Posterior cingulate gyrus (tissue), 11 donors: ENCODE measurements at places on chromosomes 12 and 14.
A peak's percentile ranks its signal among the peaks of the same experiment; 100 is the strongest.

DNA sequence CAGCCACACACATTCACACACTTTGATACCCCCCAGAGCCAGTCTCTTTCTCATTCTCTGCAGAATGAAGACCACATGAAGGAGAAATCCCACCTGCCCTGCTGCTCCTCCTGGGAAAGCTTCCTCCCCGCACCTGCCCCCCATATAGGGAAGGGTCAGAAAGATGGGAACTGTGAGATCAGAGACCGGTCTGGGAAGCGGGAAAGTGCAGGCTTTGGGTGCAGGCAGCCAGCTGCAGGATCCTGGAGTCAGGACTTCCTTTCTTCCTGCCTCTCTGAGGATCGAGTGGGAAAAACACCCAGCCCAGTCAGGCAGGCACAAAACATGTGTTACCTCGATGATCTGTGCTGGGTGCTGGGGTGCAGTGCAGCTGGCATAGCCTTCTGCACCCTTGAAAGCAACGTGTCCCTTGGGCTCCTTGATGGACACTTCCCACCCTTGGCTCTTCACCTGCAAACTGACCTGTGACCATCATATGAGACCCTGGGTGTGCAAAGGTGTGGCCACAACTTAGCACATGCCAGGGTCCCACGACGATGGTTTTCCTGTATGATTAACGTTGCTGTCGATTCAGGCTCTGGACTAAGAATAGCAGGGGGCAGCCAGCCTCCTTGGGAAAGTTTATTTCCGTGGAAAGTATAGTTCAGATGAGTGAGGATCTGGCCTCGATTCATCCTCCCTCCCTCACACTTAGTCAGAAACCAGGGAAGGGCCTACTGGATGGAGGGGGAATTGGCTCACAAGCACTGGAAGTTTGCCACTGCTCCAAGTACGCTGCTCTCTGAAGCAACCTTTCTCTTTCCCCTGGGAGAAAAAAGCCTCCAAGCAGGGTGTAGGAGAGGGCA lies 105.4 kb upstream of the MED13L start:
- DNase-seq, result no peak

DNA sequence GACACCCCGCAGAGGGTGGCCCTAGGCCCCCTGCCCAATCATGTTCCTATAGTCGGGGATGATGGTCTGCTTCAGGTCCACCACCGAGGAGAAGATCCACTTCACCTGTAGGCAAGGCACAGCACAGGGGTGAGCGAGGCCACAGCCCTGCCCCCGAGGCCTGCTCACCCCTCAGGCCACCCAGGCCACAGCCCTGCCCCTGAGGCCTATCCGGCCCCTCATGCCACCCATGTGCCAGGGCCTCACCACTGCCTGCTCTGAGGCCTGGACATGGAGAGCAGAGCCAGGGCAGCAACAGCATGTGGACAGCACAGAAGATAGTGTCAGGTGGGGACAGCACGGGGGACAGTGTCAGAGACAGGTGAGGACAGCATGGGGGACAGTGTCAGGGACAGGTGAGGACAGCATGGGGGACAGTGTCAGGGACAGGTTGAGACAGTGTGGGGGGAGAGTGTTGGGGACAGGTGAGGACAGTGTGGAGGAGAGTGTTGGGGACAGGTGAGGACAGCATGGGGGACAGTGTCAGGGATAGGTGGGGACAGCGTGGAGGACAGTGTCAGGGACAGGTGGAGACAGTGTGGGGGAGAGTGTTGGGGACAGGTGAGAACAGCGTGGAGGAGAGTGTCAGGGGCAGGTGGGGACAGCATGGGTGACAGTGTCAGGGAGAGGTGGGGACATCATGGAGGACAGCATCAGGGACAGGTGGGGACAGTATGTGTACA lies 239.7 kb downstream of the TMEM121 start:
- no peak for DNase-seq

GRCh38 chr14:74846968-74847665 lies 28.8 kb downstream of the PROX2 start:
- DNase-seq, result no peak

GRCh38 chr12:82593901-82594396 lies 92.8 kb upstream of the TMTC2 start:
- no peak for DNase-seq

- DNase-seq, result no peak
Observed at GRCh38 chr12:75874441-75874840, 157.1 kb downstream of the PHLDA1 start.

- DNase-seq, result no peak
Observed at GRCh38 chr14:58832095-58832521, 194.3 kb downstream of the DACT1 start.

- DNase-seq, result no peak
Observed at GRCh38 chr14:68393259-68393658, 399.6 kb downstream of the ZFP36L1 start.

DNA sequence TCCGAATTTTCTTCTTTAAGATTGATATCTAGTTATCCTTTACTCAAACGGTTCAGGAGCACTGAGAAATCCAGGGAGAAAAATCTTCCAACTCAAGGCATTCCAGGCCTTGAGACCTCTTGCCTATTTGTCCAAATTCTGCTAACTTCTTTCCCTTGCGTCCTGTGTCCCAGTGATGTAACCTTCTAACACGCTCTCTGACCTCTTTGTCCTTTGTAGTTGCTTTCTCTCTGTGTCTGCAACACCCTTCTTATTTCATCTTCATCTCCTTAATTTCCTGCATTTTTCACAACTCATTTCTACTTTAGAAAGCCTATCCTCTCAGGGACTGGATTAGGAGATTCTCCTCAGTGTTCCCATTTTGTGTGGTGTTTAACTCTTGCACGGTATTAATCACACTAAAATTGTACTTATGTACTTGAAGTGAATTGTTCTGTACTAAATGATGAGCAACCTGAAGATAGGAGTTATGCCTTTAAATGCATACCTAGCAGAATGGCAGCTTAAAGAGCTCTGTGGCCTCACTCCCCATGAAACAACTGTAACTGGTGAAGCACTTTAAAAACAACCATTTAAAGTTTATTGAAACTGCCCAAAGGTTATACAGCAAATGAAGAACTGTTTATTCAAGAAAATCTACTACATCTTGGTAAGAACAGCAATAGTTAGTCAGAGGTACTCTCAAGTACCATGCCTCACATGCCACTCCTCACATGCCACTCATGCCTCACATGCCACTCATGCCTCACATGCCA lies 7.4 kb upstream of the SNAPC1 start:
- DNase-seq, result no peak

DNA sequence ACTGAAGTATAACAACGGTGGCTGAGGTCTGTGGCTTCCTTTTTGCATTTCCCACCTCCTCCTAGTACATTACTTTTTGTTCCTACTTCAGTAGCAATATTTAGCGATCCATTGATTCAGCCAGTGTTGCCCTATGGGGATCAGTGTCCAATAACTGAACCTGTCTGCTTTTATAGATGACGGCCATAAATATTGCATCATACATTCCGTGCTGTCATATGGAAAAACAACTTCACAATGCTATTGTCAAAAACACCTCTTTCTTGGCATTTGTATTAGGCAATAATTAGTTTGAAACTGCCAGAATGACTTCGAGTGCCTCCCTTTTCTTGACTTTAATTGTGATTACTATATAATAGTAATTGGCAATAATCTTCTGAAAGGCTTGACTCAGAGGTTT lies 149.5 kb downstream of the PRIMA1 start:
- no peak for DNase-seq

GRCh38 chr12:130574402-130574801 lies 141.7 kb downstream of the RIMBP2 start:
- DNase-seq, result no peak

DNA sequence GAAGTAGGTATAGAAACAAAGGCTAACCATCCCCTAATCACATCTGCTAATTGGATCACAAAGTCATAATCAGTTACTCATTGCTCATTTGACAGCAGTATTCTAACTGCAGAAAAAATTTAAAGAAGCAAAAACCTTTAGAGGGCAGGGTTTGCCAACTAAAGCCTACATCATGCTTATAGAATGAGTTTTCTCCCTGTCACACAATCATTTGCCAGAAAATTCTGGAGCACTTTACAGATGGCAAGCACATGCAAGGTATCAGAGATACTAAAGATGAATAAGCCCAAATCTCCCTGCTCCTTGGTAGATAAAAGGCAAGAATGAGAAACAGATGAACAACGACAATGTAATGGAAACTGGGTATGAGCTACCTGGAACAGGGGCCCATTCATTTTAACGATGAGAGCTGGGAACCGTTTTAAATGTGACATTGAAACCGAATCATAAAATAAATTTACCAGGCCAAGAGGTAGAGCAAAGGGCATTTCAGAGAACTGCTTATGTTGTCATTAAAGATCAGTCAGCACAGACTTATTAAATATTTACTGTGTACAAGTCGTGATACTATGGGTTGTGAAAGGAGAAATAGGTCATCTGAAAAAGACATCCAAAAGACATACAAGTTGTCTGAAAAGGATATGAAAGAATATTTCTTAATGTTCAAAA lies 211.4 kb upstream of the ABCD2 start:
- DNase-seq, result no peak

- peak; percentile 94 for DNase-seq
Observed at GRCh38 chr14:51989293-51990234, at the start of gene RTRAF. Gene RTRAF, plus strand, starts transcription at chr14:51989546. Its CDS starts 94 bp downstream, at chr14:51989640.

DNA sequence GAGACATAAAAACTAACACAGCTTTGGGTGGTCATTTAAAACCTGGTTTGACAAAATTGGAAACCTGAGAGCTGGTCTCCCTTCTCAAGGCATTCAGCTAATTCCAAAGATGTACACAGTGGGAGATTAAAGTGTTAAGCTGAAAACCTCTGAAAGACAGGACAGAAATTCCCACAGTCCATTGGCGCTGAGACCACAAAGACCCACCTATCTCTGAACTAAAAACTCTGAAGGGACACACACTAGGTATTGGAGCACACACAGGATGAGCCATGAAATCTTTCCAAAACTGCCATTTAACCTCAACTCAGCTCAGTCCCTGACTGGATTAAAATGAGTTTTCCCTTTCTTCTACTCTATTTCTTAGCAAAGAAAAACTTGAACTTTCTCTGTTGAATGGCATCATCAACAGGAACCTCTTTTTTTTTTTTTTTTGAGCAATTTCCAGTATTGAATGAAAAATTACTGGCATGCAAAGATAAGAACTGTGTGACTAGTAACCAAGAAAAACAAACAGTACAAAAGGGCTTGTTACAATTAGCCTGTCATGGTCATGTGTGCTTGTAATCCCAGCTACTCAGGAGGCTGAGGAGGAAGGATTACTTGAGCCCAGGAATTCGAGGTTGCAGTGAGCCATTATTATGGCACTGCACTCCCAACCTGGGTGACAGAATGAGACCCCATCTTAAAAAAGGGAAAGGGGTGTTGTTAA lies 82.4 kb downstream of the IPO8 start:
- DNase-seq, result no peak

GRCh38 chr14:33634631-33635030 lies 316.2 kb downstream of the EGLN3 start:
- DNase-seq, result no peak

DNA sequence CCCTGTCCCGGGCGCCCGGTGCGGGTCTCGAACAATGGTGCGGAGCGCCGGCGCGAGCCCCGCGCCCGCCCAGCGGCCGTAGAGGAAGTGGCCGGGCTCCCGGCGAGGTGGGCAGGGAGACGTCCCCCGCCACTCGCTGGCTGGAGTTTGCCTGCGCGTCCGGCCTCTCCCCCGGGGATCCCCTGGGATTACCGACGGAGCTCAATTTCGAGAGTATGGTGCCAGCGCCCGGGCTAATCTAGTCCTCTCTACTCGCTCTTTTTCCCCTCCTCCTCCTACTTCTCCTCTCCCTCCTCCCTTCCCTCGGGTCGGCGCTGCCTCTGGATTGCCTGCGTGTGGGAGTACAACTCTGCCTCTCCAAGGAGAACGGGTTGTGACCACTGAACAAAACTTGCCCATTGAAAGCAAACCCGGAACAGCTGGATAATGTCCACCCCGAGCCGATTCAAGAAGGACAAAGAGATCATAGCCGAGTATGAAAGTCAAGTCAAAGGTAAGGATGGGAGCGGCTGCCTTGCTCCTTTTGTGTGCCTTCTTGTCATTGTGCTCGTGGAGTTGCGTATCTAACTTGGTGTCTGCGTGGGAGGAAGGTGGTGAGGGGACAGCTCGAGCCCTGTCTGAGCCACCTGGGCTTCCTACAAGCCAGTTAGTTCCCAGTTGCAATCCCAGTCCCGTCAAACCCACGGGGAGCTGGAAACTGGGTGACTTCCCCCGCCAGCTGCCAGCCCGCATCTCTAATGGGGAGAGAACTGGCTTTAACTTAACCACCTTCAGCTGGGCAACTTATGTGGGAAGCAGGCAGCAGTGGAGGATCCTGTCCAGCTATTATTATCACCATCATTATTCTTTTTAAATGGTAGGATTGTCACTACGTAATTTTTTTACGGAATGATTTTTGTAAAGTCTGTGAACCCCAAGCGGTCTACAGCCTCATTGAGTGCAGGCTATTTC lies at the start of gene SRGAP1:
SRGAP1 (plus strand) TSS at position 310 of the 951 bp plus-strand sequence; CDS start at position 427, 117 bp downstream.
- peak; percentile 43 for DNase-seq

- DNase-seq, result no peak
Observed at GRCh38 chr14:92615451-92615850, 101.9 kb downstream of the RIN3 start.

- no peak for DNase-seq
Observed at GRCh38 chr14:104297313-104297704, 158.9 kb downstream of the KIF26A start.

- DNase-seq, result peak; percentile 9
Observed at GRCh38 chr14:59463787-59464485, 1.2 kb downstream of the GPR135 start.

- DNase-seq, result no peak
Observed at GRCh38 chr12:5716201-5716600, 228.9 kb downstream of the ANO2 start.

DNA sequence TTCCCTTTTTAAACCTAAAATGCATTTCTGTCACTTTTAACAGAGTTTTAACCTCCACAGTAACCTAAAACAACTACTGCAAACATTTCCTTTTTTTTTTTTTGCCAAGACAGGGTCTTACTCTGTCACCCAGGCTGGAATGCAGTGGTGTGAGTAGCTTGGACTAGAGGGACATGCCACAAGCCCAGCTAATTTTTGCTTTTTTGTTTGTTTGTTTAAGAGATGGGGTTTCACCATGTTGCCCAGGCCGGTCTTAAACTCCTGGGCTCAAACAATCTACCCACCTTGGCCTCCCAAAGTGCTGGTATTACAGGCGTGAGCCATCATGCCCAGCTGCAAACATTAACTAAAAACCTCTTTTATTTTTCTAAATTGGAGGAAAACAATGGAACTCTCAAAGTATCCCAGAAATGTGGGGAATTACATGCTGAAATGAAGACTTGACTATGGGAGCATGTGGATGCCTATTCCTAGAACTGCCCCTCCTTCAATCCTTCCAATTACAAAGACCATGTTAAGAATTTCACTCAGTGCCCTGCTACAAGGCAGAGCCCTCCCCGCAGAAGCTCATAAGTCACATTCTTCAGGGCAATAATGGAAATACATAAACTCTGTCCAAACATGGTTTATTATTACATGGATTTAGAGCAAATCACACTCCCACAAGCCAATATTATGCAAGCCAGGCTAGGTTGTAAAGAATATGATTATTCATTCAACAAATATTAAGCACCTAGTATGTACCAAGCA lies 66.9 kb downstream of the C12orf56 start:
- DNase-seq, result no peak
